ENCODE measurements at places on chromosomes 4 and X. TPM values are rescaled to one million over a fixed set of nuclear protein-coding genes. Genes with fewer than 3 reads are reported as not detected.

DNA sequence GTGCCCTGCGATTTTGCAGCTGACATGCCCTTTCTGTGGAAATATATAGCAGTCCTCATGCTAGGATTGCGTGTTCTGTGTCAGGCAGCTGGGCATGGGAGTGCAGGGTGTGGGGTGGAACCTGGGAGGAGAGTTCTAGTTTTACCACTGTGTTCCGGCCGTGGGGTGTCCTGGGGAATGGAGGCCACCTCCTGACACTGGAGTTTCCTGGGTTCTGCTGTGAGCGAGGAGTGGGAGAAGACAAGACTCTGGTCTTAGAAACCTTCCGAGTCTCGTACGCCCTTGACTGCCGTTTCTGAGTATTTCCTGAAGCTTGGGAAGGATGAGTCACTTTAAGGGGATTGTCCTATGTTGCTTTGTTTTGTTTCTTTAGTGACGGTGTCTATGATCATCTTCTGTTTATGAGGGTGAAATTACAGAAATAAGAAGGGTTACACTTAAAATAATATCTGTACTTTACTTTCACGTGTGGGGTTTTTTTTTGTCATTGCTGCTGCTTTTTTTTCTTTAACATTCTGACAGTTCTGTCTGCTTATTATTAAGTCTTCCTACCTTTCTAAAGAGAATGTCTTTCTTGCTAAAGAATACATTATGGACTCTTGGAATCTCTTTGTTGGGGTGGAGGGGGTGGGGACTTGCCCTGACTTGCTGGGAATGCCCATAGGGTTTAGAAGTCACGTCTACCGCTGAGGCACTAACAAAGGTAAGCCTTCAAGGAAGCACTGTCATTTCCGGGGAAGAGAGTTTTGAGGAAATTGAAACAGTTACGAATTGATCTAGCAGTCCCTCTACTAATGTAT lies 19.1 kb downstream of the CD99 start:
- H3K27me3 ChIP-seq: no peaks in the 10 kb centered on the region
- H3K27ac ChIP-seq: peak overlapping the region; percentile 93

DNA sequence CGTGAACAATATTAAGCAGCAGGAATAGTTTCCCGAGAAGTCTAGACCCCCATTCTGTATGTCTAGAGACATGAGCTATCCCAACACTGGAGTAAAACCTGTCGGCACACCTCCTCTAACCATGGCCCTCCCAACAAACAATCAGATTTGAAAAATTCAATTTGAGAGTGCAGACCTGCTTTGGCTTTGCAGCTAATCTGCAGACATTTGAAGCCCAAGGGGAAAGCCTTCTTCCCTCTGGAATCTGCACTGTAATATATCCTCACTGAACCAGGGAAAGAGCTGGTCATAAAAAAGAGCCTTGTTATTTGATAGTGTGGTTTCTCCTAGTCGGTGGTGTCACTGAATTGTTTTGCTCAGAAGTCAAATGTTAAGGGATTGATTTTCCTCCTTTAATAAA lies 44.6 kb upstream of the KLHL34 start:
- no peak for ATAC-seq
- H3K27ac ChIP-seq: no peak overlapping the region
- H3K27me3 ChIP-seq: no peaks in the 10 kb centered on the region
- H3K4me1 ChIP-seq: no peaks in the 10 kb centered on the region

DNA sequence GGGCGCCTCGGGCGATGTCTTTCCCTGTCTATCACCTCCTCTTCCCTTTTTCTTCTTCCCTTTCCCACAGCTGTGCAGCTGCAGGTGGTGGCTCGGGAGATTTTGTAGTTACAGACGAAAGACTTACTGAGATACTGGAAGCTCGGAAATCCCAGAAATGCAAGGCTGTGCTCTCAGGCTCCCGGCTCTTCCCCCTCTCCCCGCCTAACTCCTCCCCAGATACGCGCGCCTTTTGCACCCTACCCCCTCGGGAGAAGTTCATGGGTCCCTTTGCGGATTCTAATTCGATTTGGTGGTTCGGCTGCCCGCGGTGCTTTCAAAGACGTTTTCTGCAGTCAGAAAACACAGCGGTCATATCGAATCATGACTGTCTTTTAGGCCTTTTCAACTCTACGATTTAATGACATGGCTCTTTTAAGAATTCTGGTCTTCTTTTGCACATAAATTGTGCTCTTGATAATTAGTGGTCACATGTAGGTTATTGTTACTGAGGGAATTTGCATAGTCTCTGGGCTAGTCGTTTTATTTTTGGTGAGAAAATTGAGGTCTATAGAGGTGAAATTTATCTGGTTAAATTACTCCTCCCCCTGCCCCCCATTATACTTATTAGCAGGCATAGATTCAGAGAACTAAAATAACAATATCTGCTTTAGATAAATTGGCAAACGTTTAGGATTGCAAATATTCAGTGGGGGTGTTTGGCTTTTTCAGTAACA lies 1.6 kb downstream of the SEPTIN11 start:
- H3K4me1 ChIP-seq: peaks cover 5% of the 10 kb centered on the region
- H3K4me3 ChIP-seq: peak overlapping the region; percentile 79
- H3K27ac ChIP-seq: peak overlapping the region; percentile 83
- H3K36me3 ChIP-seq: no peaks in the 10 kb centered on the region
- ATAC-seq: no peak

RNF150 gene
- total RNA-seq: 0.11 TPM

GRCh38 chr4:31204874-31205273 lies 484.7 kb downstream of the PCDH7 start:
- no peak overlapping the region for H3K27ac ChIP-seq
- ATAC-seq: no peak
- no peaks in the 10 kb centered on the region for H3K36me3 ChIP-seq
- H3K4me3 ChIP-seq: no peak overlapping the region

DNA sequence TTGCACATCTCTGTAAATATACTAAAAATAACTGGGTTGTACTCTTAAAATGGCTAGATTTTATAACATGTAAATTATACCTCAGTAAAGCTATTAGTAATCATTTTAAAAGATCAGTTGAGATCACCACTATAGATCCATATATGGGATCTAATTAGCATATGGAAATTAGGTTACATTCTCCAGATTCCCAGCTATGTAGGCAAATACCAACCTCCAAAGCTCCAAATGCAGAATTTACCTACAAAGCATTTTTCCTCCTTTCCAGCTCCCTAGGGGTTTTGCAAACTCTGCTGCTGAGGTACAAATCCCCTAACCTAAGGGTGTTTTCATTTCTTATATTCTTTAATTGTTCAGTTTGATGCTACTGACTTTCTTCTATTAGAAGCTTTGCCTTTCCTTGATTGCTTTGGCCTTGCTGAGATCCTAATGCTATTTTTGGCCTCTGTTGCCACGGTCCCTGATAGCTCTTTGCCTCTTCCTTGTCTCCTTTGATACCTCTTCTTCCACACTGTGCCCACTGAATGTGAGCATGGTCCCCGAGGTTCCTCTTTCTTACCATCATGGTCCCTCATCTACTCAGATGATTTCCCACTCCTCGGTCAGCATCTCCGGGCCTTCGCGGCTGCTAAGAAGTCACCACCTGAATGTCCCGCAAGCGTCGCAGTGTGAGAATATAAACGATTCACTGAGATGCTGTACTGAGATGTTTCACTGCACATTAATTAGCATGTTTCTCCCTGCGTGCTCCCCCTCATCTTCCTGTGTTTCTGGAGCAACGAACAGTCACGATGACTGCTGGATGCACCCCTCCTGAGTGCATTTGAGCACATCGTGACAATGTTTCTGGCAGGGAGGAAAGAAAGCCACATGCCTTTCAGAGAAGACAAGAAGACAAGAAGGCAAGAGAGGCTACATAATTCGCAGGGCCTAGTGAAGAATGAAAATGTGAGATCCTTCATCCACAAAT lies 23.8 kb downstream of the ENPP6 start:
- no peaks in the 10 kb centered on the region for H3K4me1 ChIP-seq
- ATAC-seq: no peak
- H3K27me3 ChIP-seq: no peaks in the 10 kb centered on the region
- no peak overlapping the region for H3K4me3 ChIP-seq

GRCh38 chr4:182111586-182111985 lies 131.6 kb upstream of the TENM3 start:
- H3K27ac ChIP-seq: no peak overlapping the region
- H3K4me1 ChIP-seq: no peaks in the 10 kb centered on the region
- no peak overlapping the region for H3K4me3 ChIP-seq
- H3K27me3 ChIP-seq: peaks cover 4% of the 10 kb centered on the region
- no peaks in the 10 kb centered on the region for H3K36me3 ChIP-seq

GRCh38 chr4:3369781-3370674 lies 71.7 kb upstream of the HGFAC start:
- H3K4me3 ChIP-seq: peak overlapping the region; percentile 70
- H3K36me3 ChIP-seq: no peaks in the 10 kb centered on the region
- peaks cover 20% of the 10 kb centered on the region for H3K4me1 ChIP-seq
- H3K27ac ChIP-seq: peak overlapping the region; percentile 74

DNA sequence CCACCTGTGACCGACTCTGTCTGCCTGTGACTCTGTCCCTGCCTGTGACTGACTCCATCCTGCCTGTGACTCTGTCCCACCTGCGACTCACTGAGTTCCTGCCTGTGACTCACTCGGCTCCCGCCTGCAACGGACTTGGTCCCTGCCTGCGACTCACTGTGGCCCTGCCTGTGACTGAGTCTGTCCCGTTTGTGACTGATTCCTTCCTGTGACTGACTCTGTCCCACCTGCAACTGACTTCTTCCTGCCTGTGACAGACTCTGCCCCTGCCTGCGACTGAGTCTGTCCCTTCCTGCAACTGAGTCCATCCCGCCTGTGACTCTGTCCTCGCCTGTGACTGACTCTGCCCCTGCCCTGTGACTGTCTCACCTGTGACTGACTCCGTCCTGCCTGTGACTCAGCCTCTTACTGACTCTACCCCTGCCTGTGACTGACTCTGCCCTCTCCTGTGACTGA lies 9.6 kb upstream of the UVSSA start:
- H3K27ac ChIP-seq: peak overlapping the region; percentile 75
- peak overlapping the region; percentile 37 for H3K4me3 ChIP-seq
- ATAC-seq: peak; percentile 88
- H3K36me3 ChIP-seq: peaks cover 78% of the 10 kb centered on the region
- H3K27me3 ChIP-seq: no peaks in the 10 kb centered on the region
- H3K4me1 ChIP-seq: peaks cover 26% of the 10 kb centered on the region

DNA sequence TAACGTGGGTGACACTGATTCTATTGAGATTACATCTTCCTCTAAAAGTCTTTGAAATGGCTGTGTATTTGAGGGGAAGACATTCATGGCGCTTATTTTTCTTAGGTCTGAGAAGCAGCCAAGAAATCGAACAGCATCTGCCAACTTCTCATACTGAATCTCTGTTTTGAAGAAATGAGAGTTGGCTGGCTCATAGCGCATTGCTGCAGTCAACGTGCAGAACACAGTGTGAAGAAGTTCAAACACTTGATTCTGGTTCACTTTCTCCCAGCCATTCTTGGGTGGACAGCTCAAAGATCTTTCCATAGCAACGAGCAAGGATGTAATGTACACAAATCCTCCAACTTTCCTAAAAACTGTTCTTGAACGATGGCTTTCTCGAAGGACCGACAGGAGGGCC lies 156.5 kb downstream of the WDFY3 start:
- no peaks in the 10 kb centered on the region for H3K36me3 ChIP-seq
- no peaks in the 10 kb centered on the region for H3K27me3 ChIP-seq
- no peaks in the 10 kb centered on the region for H3K4me1 ChIP-seq
- H3K4me3 ChIP-seq: no peak overlapping the region
- no peak for ATAC-seq
- no peak overlapping the region for H3K27ac ChIP-seq

- ATAC-seq: no peak
- no peak overlapping the region for H3K27ac ChIP-seq
- no peaks in the 10 kb centered on the region for H3K4me1 ChIP-seq
- H3K4me3 ChIP-seq: no peak overlapping the region
Measured at GRCh38 chr4:14078326-14078725, 450.8 kb upstream of the BOD1L1 start.

KANTR gene
- total RNA-seq: 18.6 TPM

DNA sequence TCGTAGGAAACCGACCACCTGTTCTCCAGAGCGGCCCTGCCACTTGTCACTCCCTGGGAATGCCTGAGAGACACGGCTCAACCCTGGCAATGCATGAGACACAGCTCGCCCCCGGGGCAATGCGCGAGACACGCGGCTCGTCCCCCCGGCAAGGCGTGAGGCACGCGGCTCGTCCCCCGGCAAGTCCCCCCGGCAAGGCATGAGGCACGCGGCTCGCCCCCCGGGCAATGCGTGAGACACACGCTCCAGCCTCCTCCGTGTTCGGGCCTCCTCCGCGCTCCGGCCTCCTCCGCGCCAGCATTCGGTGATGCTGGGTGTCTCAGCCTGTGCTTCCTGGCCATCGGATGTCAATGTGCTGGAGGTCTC lies 27.5 kb upstream of the CPLX1 start:
- peaks cover 15% of the 10 kb centered on the region for H3K4me1 ChIP-seq
- no peak for ATAC-seq
- H3K27me3 ChIP-seq: no peaks in the 10 kb centered on the region

DNA sequence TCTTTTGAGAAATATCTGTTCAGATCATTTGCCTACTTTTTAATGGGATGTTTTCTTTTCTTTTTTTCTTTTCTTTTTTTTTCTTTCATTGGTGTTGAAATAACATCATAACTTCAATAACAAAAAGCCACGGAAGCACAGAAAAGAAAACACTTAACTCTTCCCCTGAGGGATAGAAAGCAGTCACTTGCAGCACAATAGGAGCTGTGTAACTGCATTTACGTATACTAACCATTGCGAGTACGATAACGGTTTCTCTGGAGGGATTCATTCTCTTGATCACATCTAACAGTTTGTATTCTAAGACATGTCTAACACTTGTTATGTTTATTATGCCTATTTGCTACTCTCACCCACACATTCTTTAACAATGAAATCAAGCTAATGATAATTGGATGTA lies 27.3 kb downstream of the C4orf46 start:
- H3K4me3 ChIP-seq: no peak overlapping the region
- H3K27me3 ChIP-seq: peaks cover 20% of the 10 kb centered on the region
- ATAC-seq: no peak
- no peaks in the 10 kb centered on the region for H3K4me1 ChIP-seq

DNA sequence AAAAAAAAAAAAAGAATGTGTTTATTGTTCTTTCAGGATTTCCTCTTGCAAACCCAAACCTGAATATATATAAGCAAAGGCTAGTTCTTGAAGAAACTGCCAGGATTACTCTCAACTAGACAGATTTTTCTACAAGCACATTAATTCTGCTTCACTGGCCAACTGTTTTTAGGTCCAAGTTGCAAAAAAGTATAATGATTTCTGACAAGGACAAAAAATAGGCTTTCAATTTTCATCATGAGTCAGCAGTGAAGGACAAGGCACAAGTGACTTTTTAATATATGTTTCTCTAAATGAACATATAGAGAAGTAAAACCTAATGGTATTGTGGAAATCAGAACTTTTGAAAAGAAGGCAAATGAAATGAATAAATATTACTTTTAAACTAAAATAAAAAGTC lies 73.7 kb downstream of the ELOVL6 start:
- H3K36me3 ChIP-seq: no peaks in the 10 kb centered on the region
- H3K4me1 ChIP-seq: no peaks in the 10 kb centered on the region
- H3K27ac ChIP-seq: no peak overlapping the region
- no peak overlapping the region for H3K4me3 ChIP-seq
- H3K27me3 ChIP-seq: no peaks in the 10 kb centered on the region

- ATAC-seq: no peak
- peaks cover 2% of the 10 kb centered on the region for H3K36me3 ChIP-seq
- no peak overlapping the region for H3K4me3 ChIP-seq
Measured at GRCh38 chr4:4327652-4328121, 37.6 kb downstream of the ZBTB49 start.
